Right renal pelvis (tissue), 4 donors: ENCODE measurements at places on chromosomes 13 and 19. TPM values are rescaled to one million over a fixed set of nuclear protein-coding genes. Genes with fewer than 3 reads are reported as not detected.

The DHDH gene
- polyA plus RNA-seq: 11.6 TPM

The NCAN gene
- 0.12 TPM for polyA plus RNA-seq

The USHBP1 gene
- 5.6 TPM for polyA plus RNA-seq

The OR7A5 gene
- polyA plus RNA-seq: not detected

The SMAD9 gene
- 33.8 TPM for polyA plus RNA-seq

The SPRYD7 gene
- polyA plus RNA-seq: 13.6 TPM

The LRRC25 gene
- 1.2 TPM for polyA plus RNA-seq

The RPL13A gene
- 2,672 TPM for polyA plus RNA-seq

The GGN gene
- 1.0 TPM for polyA plus RNA-seq

The ADM5 gene
- polyA plus RNA-seq: 0.61 TPM

The ADGRE3 gene
- 0.13 TPM for polyA plus RNA-seq

The PCDH17 gene
- 16.8 TPM for polyA plus RNA-seq

The FLT1 gene
- polyA plus RNA-seq: 50.3 TPM

- DNase-seq: no peak
Observed at GRCh38 chr13:37531049-37531448, 67.5 kb downstream of the POSTN start.

GRCh38 chr19:3005345-3005744 lies 23.7 kb downstream of the TLE2 start:
- DNase-seq: no peak

DNA sequence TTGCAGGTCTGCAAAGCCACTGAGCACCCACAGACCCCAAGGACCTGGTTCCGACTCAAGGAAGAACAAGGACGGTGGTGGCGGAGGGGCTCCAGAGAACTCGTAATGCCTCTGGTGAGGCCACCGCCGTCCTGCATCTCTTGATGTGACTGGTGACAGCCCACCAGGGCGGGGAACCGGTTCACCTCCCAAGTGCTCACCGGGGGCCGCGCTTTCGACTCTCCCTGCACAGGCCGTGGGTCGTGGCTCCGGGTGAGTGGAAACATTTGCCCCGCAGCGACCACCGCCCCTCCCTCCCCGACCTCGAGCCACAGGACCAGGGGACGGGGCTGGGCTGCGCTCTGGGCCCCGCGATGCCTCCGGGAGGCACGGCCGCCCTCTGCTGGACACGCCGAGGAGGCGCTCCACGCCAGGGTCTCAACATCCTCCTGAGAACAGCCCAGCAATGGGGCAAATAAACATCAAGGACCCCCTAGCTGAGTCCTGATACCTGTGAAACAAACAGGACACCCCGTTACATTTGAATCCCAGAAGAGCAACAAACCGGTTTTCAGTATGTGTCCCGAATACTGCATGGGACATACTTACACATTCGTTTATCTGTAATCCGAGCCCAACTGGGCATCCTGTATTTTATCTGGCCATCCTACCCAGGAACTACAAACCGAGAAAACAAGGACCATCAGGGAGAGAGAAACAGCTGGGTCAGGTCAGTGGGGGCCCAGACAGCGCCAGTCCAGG lies 3.9 kb upstream of the PLPP2 start:
- DNase-seq: no peak

- no peak for DNase-seq
Observed at GRCh38 chr19:17159466-17160393, 55.4 kb upstream of the USE1 start.

DNA sequence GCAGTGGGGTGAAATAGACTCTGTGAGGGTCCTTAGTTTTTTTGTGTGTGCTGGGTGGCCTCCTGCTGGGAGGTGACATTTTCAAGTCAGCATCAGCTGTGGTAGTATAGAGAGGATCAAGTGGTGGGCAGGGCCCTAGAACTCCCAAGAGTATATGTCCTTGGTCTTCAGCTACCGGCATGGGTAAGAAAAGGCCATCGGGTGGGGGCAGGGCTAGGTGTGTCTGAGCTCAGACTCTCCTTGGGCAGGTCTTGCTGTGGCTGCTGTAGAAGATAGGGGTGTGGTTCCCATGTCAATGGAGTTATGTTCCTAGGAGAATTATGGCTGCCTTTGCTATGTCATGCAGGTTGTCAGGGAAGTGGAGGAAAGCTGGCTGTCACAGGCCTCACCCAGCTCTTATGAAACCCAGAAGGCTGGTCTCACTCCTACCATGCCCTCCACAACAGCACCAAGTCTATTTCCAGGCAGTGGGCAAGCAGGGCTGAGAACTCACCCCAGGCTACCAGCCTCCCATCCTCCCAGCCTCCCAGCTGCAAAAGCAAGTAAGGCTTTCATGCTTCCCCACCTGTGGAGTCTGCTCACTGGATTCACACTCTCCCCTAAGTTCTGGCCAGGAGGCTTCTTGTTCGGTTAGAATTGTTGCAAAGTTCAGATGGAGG lies 130.6 kb upstream of the SOX1 start:
- no peak for DNase-seq

GRCh38 chr19:4878491-4878968 lies 11.1 kb upstream of the PLIN3 start:
- no peak for DNase-seq

GRCh38 chr13:113293686-113294085 lies 3.4 kb upstream of the LAMP1 start:
- no peak for DNase-seq

DNA sequence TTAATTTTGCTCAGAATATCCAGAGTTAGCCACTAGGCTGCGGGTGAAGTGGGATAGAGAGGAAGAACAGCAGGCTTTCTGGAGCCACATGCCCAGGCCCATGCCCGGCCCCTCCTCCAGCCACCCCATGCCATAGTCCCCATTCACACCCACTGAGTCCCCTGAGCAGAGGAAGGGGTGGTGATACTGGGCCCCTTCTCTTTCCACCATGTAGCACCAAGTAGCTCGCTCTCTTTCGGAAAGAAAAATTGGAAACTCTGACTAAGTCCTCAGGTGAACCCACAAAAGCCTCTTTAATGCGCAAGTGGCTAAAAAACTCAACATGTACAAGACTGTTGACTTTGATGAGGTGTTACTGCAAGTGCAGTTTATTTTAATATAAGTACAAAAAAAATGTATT lies 76.7 kb upstream of the GPR183 start:
- no peak for DNase-seq

GRCh38 chr13:101455863-101456262 lies 3.4 kb downstream of the ITGBL1 start:
- DNase-seq: no peak

GRCh38 chr19:41657157-41657556 lies 30.3 kb upstream of the CEACAM4 start:
- no peak for DNase-seq

DNA sequence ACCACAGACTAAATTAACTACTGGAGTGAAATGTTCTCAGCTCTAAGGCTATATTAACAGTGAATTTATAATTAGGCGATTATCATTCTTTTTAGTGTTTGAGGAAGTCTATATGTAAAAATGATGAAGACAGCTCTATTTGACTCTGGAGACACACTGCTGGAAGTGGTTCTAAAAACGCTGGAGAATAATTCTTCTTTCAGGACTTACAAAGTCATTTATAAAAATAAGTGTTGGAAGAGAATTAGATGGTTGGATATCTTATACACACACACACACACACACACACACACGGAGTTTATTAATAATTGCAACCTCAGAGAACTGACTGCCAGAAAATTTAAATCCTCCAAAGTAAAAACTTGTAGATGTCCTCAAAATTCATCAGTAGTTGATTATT lies 1171.3 kb downstream of the EFNB2 start:
- DNase-seq: no peak

DNA sequence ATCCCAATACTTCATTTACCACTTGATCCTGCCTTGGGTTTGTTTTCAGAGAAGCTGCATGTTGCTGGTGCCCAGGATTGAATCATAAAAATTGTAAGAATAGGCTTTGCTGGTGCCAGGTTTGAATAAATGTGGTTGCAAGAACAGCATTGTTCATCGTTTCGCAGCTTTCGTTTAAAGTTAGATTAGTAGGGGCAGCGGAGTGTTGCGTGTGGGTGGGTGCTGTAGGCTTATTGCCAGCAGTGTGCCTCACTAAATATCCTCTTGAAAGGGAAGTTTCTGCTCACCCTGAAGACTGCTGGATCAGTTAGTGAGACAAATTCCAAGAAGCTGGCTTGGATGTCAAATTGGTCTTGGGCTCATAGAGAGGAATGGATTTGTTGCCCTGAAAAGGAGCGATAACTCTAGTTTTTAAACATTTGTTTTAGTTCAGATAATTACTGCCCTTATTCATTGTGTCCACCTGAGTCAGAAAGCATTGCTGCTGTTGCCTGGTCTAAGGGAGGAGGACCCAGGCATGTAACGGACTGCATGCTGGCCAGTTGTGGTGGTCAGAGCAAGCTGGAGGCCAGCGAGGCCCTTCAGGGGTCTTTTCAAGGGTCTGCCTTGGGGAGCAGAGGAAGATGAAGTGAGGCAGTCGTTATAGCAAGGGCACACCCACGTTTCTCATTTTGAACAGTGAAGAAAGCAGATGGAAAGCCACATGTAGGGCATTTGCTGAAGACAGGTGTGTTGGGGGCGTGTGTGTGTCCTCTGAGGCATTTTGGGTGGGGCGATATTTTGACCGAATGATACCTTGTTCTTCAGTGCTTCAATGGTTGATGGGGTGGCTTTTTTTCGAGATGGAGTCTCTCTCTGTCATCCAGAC lies 8.5 kb downstream of the ILF3 start:
- no peak for DNase-seq

GRCh38 chr19:1066251-1066747 lies 668 bp upstream of the ARHGAP45 start:
- DNase-seq: no peak

DNA sequence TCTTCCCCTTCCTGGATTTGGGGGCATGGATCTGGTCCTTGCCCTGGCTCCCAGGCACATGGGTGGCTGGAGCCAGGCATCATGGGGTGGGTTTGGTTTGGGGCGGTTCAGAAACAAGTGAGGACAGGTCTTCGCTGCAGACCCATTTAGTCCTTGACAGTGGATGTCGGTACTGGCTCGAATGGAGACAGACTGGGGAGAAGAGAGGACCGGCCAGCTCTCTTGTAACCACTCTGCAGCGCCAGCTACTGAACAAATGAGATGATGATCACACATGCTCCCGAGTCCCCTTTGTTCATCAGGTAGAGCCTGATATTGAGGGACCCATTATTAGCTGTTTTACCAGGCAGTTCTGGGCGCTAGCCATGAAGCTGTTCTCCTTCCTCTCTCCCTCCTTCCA lies 64.5 kb downstream of the CHST8 start:
- DNase-seq: no peak

GRCh38 chr19:15317392-15318071 lies 14.8 kb downstream of the BRD4 start:
- no peak for DNase-seq

DNA sequence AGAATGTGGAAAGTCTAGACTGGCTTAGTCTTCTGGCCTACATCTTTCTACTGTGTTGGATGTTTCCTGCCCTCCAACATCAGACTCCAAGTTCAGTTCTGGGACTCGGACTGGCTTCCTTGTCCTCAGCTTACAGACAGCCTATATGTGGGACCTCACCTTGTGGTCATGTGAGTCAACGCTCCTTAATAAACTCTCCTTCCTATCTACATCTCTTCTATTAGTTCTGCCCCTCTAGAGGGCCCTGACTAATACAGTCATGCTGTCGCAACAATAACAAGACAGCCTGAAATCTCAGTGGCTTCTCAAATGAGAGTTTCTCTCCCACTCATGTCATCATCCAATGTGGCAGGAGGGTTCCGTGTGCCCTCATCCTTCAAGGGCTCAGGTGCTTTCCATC lies 347.8 kb downstream of the MZT1 start:
- no peak for DNase-seq

GRCh38 chr13:62631124-62631523 lies 1215.5 kb upstream of the PCDH20 start:
- DNase-seq: no peak

DNA sequence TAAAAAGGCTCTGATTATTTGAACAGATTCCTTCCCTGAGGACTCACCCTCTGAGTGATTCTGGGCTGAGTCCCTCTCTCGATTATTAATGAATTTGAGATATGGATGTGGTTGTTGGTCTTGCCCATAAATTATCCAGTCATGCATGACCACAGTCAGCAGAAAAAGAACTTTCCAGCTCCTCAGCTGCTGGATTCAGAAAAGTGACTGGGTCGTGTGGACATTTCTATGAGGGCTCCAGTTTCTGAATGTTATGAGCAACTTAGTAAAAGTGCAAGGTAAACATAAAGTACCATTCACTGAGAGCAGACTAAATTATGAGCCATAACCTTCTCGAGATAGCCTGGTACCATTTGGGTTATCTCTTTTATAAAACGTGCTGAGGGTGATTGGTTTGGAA lies 100.1 kb upstream of the CLDN10 start:
- DNase-seq: no peak

DNA sequence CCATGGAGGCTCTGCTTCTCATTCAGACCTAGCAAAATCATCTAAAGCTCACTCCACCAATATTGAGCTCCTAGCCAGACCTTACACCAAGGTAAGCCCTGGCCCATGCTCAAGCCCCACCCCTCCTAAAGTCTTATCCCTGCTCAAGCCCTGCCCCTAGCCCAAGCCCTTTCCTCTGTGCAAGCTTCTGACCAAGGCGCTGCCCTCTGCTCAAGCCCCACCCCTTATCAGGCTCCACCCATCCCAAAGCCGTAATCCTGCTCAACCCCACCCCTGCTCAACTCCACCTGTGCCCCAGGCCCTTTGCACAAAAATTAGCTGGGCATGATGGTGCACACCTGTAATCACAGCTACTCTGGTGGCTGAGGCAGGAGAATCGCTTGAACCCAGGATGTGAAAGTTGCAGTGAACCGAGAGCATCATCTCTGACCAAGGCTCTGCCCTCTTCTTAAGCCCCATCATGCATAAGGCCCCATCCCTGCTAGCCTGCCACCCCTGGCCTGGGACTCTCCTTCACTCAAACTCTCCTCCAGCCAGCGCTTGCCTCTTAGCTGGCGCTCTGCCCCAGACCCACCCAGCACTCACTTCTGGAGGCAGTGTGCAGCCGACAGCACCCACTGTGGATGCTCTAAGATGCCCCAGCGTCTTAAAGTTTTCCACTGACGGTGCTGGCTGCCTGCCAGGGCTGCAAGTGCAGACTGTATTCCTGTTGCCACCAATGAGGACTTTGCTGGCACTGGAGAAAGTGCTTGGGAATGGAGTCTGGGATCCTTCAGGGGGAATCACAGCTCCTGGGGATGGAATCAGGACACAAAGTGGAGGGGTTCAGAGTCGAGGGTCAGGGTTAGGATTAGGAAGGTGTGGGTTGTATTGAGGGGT lies 16.5 kb downstream of the KLK4 start:
- DNase-seq: no peak

DNA sequence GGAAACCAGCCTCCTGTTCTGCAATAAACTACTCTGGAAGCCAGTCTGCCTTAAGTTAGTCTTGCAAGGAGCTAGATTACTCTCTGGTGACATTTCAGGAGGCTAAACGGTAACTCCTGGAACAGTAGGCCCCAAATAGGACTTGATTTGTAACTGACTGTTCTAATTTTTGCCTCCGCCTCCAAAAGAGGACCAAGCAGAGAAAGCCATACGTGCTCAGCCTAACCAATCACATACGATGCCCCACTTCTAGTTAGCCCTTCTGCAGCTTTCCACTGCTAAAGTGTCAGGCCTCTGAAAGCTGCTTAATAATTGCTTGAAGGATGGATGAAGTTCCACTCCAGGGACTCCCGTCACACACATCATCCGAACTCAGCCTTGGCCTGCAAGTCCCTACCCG lies 744 bp downstream of the ZNF805 start:
- no peak for DNase-seq

GRCh38 chr19:47157431-47158321 lies 27.0 kb downstream of the SAE1 start:
- no peak for DNase-seq
